ENCODE measurements at places on chromosomes 16 and 17.

GRCh38 chr17:81349397-81350319, 45.6 kb upstream of the BAHCC1 start:
- H3K27ac ChIP-seq = peak overlapping the region; percentile 24
- no peak for DNase-seq
- no peaks in the 10 kb centered on the region for H3K36me3 ChIP-seq
- no peak overlapping the region for H3K4me3 ChIP-seq
- no peaks in the 10 kb centered on the region for H3K27me3 ChIP-seq
- peaks cover 9% of the 10 kb centered on the region for H3K4me1 ChIP-seq

DNA sequence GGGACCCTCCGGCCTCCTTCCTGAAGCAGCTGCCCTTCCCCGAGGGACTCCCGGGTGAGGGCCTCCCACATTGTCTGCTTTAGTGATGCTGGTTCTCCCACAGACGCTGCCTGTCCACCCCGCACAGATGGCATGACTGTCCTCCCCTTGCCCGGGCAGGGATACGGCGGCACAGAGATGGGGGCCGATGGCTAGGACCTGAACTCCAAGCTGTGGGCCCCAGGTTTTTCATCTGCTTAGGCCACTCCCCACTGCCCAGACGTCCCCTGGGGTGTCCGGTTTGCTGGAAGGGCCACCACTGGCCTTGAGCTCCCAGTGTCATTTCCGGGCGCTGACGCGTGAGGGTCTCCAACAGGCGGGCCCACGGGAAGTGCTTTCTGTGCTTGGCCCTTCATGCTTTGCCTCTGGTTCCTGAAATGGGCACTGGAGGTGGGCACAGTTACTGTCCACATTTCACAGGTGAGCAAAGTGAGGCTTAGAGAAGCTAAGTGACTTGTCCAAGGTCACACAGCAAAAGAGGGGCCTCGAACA, 87.4 kb upstream of the CBX4 start:
- no peak overlapping the region for H3K4me3 ChIP-seq
- DNase-seq = no peak
- H3K27me3 ChIP-seq = no peaks in the 10 kb centered on the region
- H3K27ac ChIP-seq = no peak overlapping the region
- H3K4me1 ChIP-seq = peaks cover 57% of the 10 kb centered on the region

DNA sequence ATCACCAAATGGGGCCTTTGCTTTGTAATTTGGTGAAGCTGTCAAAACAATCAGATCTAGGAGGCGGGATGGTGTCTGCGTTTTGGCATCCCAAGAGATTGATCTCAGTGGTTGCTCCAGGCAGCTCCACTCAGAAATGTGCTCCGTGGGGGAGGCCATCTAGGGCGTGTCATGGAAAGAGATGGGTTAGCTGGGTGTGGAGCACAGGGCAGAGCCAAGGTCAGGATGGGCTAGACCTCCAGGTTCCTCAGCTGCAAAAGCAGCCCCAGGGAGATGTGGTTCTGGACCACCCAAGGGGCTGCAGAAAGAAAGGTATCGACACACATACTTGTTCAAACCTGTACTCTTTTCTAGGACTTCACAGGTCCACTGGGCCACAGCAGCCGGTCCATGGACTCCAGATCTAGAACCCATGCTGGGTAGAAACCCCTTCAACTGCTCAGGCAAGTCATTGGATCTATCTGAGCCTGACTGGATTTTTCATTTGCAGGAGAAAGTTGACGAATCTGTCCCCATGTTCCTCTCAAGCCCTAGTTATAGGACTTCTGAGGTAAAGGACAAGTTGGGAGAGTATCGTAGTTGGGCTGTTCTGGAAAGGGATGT, 270.2 kb upstream of the RPL38 start:
- H3K27me3 ChIP-seq = no peaks in the 10 kb centered on the region
- H3K4me1 ChIP-seq = peaks cover 7% of the 10 kb centered on the region
- no peaks in the 10 kb centered on the region for H3K36me3 ChIP-seq
- DNase-seq = no peak
- no peak overlapping the region for H3K27ac ChIP-seq

- H3K4me1 ChIP-seq = no peaks in the 10 kb centered on the region
- H3K36me3 ChIP-seq = no peaks in the 10 kb centered on the region
- H3K27me3 ChIP-seq = no peaks in the 10 kb centered on the region
- H3K27ac ChIP-seq = no peak overlapping the region
Measured at GRCh38 chr17:79001190-79002020, 8.2 kb downstream of the CANT1 start.

GRCh38 chr17:15340966-15341365, 431 bp downstream of the TEKT3 start:
- H3K36me3 ChIP-seq = no peaks in the 10 kb centered on the region
- H3K27ac ChIP-seq = peak overlapping the region; percentile 73
- DNase-seq = no peak
- H3K4me1 ChIP-seq = no peaks in the 10 kb centered on the region
- H3K27me3 ChIP-seq = peaks cover 13% of the 10 kb centered on the region

DNA sequence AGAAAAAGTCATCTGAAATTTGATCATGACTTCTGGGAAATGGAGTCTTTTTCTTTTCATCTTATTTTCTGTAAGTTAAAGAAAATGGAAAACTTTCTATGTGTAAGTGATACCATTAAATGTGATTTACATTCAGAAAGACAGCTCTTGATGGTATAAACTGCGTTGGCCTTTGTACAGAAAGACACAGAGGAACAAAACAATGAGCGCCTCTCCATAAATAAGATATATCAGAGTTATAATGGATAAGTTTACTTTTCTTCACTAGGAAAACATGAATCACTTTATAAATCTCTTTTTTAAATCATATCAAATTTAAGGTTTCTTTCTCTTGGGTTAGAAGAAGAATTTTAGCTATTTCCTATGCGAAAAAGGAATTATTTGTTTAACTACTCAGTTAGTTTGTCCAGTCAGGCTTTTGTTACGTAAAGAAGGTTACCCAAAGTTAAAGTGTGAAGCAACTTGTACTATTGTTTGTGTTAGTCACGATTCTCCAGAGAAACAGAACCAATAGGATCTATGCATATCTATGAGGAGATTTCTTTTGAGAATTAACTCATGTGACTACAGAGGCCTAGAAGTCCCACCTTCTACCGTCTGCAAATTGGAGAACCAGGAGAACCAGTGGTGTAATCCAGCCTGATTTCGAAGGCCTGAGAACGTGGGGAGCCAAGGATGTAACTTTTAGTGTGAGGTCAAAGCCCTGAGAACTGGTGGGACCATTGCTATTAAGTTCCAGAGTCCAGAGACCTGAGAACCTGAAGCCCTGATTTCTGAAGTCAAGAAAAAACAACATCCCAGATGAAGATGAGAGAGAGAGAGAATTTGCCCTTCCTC, 295.4 kb upstream of the KCNJ16 start:
- H3K27ac ChIP-seq = no peak overlapping the region
- no peak for DNase-seq
- no peak overlapping the region for H3K4me3 ChIP-seq
- no peaks in the 10 kb centered on the region for H3K36me3 ChIP-seq
- no peaks in the 10 kb centered on the region for H3K27me3 ChIP-seq
- no peaks in the 10 kb centered on the region for H3K4me1 ChIP-seq

DNA sequence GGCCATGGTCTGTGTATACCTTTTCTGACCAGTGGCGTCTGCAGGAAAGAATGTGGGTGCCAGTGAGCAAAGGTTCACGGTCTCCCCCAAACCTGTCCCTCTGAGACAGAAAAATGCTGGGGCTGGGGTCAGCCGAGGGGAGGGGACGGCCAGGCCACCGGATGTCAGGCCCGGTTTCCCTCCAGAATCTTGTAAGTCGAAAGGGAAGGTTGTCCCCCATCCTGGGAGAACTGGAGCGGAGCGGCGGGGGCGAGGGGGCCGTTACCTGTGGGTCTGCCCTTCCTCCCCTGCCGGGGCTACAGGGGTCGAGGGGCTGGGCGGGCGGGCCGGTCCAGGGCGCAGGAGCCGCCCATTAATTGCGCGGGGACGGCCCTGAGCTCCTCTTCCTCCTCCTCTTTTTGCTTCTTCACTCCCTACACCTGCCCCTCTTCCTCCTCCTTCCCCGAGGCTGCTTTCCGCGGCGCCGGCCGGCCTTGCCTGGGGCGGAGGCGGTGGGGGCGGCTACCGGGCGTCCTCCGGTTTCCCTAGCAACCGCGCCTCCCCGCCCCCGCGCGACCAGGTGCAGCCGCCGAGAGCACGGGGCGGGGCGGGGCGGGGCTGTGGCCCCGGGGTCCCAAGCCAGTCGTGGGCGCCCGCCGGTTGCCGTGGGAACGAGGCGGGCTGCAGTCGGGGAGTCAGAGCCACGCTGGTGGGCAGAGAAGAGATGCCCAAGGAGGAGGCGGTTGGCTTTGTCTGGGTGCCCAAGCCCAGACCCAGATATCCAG, at the start of gene MARCHF10:
MARCHF10 (minus strand) TSS at position 503 of the 764 bp plus-strand sequence. CDS start 6,579 bp downstream, outside the sequence.
- H3K27me3 ChIP-seq = peaks cover 13% of the 10 kb centered on the region
- peaks cover 7% of the 10 kb centered on the region for H3K4me1 ChIP-seq
- H3K4me3 ChIP-seq = peak within 1 kb of the TSS; percentile 22
- no peak for DNase-seq
- no peaks in the 10 kb centered on the region for H3K36me3 ChIP-seq

- no peak within 1 kb of the TSS for H3K27ac ChIP-seq
- H3K27me3 ChIP-seq = peaks cover 72% of the 10 kb centered on the region
- peak within 1 kb of the TSS; percentile 8 for H3K4me3 ChIP-seq
- DNase-seq = peak; percentile 57
- no peaks in the 10 kb centered on the region for H3K36me3 ChIP-seq
- peaks cover 20% of the 10 kb centered on the region for H3K4me1 ChIP-seq
Measured at GRCh38 chr17:7444682-7445618, at the start of gene CHRNB1. Gene CHRNB1 (plus strand): TSS chr17:7445061. CDS start chr17:7445128, 67 bp downstream.

DNA sequence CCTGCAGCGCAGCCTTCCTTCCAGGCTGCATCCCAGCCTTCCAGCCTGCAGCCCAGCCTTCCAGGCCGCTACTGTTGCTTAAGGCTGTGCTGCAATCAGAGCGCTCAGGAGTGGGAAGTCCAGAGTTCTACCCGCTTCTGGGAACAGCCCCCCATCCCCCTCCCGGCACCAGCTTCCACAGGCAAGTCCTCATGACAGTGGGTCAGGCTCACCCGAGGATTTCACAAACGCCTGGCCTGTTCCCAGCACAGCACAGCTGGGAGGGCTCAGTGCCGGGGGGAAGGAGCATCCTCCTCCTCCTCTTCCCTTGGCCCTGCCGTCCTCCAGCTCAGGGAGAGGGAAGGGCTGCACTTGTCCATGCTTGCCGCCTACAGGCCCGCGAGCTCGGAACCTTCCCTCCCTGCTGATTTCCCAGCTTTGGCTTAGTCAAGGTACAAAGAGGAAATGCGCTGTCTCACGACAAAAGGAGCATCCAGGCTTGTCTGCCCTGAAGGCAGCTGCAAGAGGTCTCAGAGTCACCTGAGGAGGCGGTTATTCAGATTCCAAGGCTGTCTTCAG, 8.3 kb downstream of the SOCS3 start:
- DNase-seq = peak; percentile 97
- H3K4me1 ChIP-seq = peaks cover 31% of the 10 kb centered on the region

GRCh38 chr16:76297941-76298340, 20.7 kb downstream of the CNTNAP4 start:
- H3K4me3 ChIP-seq = no peak overlapping the region
- no peak overlapping the region for H3K27ac ChIP-seq
- DNase-seq = no peak
- H3K27me3 ChIP-seq = no peaks in the 10 kb centered on the region
- H3K36me3 ChIP-seq = no peaks in the 10 kb centered on the region

DNA sequence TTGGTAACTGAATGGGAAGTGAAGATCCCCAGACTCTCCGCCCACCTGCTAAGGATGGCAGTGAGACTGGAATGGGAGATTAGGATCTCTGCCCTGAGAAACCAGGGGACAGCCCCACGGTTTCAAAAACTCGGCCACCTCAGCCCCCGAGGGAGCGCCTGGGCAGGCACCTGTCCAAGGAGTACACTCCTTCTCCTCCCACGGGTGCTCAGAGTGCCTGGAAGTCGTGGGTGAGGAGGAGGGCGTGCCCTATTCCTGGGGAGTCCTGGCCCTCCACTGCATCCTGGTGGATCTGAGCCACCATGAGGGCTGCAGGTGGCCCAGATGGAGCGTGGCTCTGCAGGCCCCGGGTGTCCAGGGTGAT, 78.5 kb downstream of the MGAT5B start:
- no peaks in the 10 kb centered on the region for H3K36me3 ChIP-seq
- no peak overlapping the region for H3K27ac ChIP-seq
- no peaks in the 10 kb centered on the region for H3K27me3 ChIP-seq
- no peak overlapping the region for H3K4me3 ChIP-seq
- H3K4me1 ChIP-seq = no peaks in the 10 kb centered on the region
- no peak for DNase-seq

DNA sequence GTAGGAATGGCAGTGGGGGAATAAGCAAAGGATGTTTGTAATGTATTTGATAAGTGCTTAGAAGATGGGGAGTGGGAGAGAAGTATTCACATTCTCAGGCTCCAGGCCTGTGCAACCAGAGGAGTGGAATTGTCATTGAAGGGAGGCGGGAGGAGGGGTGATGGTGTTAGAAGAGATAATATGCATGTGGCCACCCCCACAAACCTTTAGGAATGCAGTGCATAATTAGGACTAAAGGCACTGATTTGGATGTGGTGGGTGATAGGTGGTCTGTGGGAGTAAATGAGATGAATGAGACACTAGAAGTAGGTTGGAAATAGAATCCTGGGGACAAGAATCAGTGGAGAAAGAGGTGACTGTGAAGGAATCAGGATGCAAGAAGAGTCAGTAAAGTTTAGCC, 27.1 kb downstream of the UTP18 start:
- no peak overlapping the region for H3K27ac ChIP-seq
- no peak for DNase-seq
- H3K4me1 ChIP-seq = no peaks in the 10 kb centered on the region
- H3K36me3 ChIP-seq = no peaks in the 10 kb centered on the region

GRCh38 chr17:81239714-81240555, 817 bp downstream of the NDUFAF8 start:
- peaks cover 4% of the 10 kb centered on the region for H3K4me1 ChIP-seq
- no peaks in the 10 kb centered on the region for H3K27me3 ChIP-seq
- peak overlapping the region; percentile 88 for H3K27ac ChIP-seq
- DNase-seq = no peak

- no peak overlapping the region for H3K4me3 ChIP-seq
- H3K36me3 ChIP-seq = no peaks in the 10 kb centered on the region
- H3K4me1 ChIP-seq = no peaks in the 10 kb centered on the region
- no peak overlapping the region for H3K27ac ChIP-seq
Measured at GRCh38 chr17:71142333-71142732, 973.0 kb downstream of the KCNJ2 start.

DNA sequence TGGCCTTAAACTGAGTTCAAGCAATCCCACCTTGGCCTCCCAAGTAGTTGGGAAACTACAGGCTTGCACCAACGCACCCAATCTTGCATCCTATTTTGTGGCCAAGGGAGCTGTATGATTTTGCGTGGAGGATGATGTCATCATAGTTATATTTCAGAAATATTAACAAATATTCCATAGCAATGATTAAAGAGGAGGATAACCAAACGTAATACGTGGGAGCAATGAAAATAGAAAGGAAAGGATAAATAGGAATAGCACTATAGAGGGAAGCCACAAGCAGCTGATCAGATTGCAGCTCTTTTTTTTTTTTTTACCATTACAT, 2.2 kb upstream of the YWHAE start:
- DNase-seq = no peak
- no peak overlapping the region for H3K4me3 ChIP-seq
- H3K36me3 ChIP-seq = no peaks in the 10 kb centered on the region
- H3K4me1 ChIP-seq = no peaks in the 10 kb centered on the region

DNA sequence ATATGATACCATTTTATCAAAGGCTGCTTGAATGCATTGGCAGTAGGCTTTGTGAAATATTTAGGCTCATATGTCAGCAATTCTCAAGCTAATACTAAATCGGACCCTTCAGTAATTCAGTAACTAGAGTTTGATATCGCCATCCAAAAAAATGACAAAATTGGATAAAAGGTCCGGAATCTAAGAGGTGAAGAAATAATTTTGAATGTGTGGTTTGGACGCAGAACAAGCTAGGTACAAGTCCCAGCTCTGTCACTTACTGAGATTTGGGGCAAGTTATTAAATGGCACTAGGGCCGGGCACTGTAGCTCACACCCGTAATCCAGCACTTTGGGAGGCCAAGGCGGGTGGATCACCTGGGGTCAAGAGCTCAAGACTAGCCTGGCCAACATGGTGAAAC, 956.5 kb downstream of the CDH11 start:
- no peaks in the 10 kb centered on the region for H3K36me3 ChIP-seq
- H3K4me3 ChIP-seq = no peak overlapping the region
- H3K27me3 ChIP-seq = no peaks in the 10 kb centered on the region
- DNase-seq = no peak

Measured in tibial nerve (tissue), 4 donors.